ENCODE measurements at places on chromosomes 6 and 20.

DNA sequence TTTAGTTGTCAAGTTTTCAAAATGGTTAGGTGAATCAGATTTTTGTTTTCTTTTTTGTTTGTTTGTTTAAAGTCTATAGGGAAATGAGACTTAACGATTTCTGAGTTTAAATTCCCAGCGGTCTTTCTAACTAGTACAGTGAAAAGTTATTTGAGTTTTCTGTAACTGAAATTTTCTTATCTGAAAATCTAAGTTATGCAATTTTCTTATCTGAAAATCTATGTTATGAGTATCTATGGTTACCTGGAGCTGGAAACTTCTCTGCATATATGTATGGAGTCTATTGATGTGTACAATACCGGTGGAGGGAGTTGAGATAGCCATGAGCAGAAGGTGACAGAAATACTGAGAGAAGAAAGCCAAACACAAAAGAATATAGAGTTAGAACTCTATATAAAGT, 102.6 kb downstream of the MANEA start:
- DNase-seq = no peak

GRCh38 chr6:56790414-56790813, 147.7 kb upstream of the DST start:
- DNase-seq = no peak

DNA sequence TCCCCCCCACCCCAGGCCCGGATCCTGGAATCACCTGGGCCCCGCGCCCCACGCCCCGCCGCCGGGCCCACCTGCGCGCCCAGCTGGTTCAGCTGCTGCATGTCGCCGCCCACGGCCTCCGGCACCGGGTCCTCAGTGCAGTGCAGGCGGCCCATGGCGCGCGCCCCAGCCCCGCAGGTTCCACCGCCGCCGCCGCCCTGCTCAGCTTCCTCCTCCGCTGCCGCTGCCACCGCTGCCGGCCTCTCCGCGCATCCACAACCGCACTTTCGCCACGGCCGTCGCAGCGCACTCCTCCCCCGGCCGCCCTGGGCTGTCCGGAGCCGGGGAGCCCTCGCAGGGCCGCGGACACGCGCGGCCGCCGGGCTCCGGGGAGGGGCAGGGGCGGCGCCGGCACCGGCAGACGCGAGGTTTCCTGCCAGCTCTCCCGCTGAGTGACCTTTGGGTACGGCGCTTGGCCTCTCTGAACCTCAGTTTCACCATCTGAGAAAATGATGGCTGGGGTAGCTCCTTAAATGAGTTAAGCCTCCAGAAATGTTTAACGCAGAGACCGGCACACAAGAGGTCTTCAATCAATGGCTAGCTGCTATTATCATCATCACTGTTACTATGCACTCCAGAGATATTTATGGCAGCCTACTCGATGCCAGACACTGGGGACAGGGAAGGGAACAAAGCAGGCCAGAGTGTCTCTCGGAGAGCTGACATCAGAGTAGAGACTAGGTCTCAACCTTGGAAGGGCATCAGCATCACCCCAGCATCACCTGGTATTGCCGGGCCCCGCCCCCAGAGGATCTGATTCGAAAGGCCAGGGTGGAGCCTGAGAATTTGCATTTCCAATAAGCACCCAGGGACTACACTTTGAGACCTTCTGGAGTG, at the start of gene COMMD7:
COMMD7 (minus strand) TSS at position 231 of the 876 bp plus-strand sequence; CDS start at position 155, 76 bp downstream.
- peak; percentile 29 for DNase-seq

- DNase-seq = no peak
Measured at GRCh38 chr6:45002390-45003105, 325.6 kb upstream of the RUNX2 start.

- no peak for DNase-seq
Measured at GRCh38 chr6:140572129-140572528, 1197.7 kb upstream of the CITED2 start.

- no peak for DNase-seq
Measured at GRCh38 chr6:29107758-29108157, at the start of gene OR2J3. Gene OR2J3 (plus strand): TSS chr6:29108058. CDS start chr6:29111891, 3,833 bp downstream.

DNA sequence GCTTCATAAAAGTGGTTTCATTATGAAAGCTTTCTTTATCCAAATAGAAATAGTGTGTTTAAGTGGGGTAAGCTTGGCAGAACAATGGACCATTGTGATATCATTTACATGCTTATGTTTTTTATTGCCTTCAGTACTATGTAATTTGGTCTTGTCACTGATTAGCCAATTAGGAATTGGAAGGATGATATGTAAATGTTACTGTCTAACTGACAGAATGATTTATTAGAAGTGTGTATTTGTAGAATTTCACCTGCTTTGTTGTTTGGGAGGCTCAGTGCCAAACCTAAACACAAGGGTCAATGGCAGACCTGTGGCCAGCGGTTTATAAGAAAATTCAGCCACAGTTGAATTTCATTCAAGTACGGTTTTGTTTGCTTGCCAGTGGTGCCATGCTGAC, 39.0 kb downstream of the AIG1 start:
- no peak for DNase-seq

DNA sequence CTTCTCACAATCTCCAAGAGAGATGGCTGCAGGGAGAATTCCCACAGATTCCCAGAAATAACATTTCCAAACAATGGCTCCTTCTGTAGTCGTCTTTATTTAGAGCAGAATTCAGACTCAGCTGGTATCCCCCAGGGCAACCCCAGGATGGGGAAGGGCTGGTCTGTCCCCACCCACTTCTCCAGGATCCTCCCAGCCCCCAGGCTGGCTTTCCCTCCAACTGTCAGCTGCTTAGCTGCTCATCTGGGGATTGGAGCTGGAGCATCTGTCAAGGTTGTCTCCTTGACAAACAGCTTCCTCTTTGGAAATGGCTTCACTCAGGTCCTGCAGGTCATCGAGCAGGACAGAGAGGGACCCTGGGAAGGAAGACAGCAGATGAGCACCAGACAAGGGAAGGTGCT, 3.5 kb upstream of the PSORS1C2 start:
- DNase-seq = no peak

Data from stimulated activated CD8-positive, alpha-beta memory T cell treated with anti-CD3 and anti-CD28 coated beads, Interleukin-7, amount 100 ng/mL, for 1 hour (primary cell).